ENCODE measurements at places on chromosomes 4 and X.

- DNase-seq, result no peak
Measured at GRCh38 chr4:14844061-14844460, 158.2 kb upstream of the CPEB2 start.

DNA sequence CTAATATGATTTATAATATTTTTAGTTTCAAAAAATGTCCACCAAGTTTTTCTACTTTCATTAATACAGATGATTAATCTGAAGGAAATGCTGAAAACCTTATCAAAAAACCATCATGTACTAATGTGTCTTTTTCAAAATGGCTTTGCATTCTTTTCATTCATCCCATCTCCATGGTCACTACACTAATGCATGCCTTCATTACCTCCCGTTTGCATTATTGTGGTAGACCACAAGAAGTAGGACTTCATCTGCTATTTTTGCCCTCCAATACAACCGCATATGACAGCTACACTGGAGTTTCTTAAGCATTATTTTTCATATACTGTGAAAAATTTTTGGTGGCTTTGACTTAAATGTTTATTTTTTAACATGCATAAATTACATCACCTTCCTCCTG, 37.9 kb upstream of the FSTL5 start:
- DNase-seq, result no peak

GRCh38 chrX:68461576-68461975, 28.3 kb upstream of the OPHN1 start:
- no peak for DNase-seq

- DNase-seq, result no peak
Measured at GRCh38 chr4:134465417-134465816, 263.8 kb upstream of the PABPC4L start.

- no peak for DNase-seq
Measured at GRCh38 chr4:114161809-114162208, 182.4 kb upstream of the ARSJ start.

DNA sequence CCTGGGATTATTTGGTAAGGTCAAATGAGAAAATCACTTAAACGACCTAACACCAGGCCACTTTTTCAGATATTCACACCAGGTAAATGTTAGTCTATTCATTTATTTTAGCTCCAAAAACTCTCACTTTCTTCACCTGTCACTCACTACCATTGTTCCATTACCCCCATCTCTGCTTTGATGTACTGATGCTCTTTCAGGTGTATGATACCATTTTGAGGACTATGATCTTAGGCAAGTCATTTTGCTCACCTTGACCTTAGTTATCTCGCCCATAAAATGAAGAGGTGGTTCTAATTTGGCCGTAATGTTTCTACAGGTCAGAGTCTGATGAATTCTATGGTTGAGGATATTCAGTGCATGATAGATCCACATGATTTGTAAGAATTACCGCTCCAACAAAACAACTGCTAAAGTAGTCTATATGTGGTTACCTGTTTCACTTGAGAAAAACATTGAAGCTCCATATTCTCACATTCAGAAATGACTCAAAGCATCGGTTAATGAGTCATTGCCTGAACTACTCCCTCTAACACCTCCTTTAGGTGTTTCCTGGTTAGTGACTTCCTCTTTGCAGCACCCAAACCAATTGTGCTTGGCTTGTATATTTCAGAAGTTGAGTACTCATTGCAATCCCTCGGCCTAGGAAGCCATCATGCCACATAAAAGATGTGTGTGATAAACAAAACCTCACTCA, 4.5 kb downstream of the DTHD1 start:
- no peak for DNase-seq

GRCh38 chr4:127870688-127871087, 10.0 kb upstream of the PLK4 start:
- DNase-seq, result no peak

DNA sequence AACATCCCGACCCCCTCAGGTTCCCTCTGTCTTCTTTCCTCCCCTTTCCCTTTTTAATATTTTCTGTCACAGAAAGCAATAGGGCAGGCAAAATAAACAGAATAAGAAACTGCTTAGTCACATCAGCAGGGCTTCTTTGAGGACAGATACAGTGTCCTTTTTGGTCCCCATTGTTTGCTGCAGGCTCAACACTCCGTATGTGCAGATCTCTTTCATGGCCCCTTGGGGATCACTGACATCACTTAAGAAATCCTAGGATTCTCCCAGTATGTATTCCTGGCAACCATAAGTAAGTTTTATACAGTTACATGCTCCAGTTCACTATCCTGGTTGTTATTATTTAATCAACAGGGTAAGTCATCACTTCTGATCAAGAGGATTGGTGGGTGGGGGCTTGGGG, 448.0 kb downstream of the NKX6-1 start:
- DNase-seq, result no peak

DNA sequence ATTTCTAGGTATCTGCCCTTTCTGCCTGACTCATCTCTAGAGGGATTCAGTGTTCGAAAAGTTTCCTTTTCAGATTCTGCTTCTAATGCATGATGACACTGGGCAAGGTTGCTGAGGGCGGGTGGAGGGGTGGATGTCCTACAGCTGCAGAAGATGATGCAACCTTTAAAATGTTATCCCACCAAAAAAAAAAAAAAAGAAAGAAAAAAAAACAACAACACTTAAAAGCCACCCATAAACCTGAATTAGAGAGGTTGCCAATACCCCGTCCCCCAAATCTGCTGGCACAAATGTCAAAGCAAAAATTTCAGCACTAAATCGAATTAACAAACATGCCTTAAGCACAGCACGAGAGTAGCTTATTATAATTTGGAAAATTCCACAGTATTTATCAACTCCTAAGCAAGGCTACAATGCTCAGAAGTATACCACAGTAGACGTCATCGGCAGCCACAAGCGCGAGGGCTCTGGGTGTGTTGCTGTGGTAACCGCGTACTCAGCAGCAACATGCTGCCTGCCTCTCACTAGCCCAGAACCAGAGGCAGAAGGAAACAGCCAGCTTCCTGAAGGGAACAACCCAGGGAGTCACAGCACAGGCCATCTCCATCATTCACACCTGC, 167.5 kb upstream of the MAP3K15 start:
- DNase-seq, result peak; percentile 3

DNA sequence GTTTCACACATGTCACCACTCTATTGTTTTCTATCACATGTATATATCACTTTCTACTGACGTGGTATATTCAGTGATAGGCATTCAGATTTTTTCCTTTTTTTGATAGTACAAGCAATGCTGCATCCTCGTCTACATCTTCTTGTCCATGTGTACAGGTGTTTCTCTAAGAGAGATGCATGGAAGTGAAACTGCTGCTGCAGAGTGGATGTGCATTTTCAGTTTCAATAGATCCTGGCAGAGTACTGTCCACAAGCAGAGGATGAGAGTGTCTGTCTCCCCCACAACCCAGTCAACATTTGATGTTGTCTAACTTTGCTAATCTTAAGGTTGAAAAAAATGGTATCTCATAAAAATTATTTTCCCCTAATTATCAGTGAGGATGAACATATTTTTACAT, 194.0 kb upstream of the CASK start:
- no peak for DNase-seq

- no peak for DNase-seq
Measured at GRCh38 chrX:32141841-32142240, 1069.5 kb downstream of the DMD start.

DNA sequence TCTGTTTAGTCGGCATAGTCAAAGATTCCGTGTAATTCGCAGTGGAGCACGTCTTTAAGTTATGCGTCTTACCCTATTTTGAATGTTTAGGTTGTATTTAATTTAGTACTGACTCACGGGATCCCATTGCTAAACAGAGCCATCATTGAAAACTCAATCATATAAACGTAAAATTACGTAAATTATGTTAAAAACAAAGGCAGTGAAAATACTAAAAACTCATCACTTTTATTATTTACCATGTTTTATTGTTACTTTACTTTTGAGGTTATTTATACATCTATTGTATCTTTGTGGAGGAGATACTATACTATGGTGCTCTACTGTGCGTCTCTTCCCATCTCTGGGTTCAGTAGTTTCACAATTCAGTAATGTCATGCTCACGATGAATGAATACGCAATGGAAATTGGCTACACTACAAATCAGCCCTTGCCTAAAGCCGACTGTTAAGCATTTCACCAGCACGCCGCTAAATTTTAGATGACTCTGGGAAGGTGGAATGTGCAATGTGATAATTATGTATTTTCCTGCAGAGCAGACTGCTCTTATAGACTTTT, 944 bp downstream of the FUNDC2 start:
- no peak for DNase-seq

DNA sequence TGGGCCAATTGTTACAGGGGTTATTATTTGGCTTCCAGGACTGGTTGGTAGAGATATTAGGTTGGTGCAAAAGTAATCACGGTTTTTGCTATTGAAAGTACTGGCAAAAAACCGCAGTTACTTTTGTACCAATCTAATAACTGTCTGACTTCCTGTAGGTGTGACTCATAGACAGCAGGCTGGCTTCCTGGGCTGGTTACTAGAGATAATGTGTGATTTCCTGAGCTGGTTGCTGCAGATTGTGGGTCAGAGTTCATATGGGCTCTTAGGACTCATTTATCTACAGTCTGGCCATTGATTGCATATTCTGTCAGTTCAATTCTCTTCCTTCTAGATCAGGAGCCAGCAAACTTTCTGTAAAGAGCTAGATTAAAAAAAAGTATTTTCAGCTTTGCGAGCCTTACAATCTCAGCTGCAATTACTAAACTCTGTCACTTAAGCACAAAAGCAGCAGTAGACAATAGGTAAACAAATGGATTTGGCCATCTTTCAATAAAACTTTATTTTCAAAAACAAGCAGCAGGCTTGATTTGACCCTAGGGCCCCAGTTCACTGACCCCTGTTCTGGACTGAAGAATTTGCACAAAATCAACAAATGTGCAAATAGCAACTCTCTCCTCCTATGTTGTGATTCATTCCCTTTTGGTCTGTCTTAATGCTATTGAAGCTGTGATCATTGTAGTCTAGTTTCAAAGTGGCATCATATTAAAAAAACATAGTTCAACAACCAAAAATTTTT, 50.8 kb upstream of the BOD1L1 start:
- no peak for DNase-seq

DNA sequence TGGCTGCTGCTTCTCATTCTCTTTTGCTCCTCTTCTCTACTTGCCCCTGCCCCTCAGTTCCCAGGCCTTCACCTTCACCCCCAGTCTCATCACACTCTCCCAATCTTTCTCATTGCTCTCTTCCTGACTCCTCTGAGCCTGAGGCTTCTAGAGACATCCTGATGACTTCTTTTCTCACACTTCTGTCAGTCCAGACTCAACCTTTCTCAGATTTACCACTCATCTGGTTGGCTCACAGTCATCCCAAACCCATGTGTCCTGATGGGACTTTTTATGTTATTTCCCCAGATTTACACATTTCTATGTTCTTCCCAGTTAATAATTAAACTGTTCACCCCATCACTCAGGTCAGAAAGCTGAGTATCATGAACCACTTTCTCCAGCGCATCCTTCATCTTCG, 68.0 kb downstream of the TMA16 start:
- DNase-seq, result no peak

GRCh38 chrX:16714504-16714903, 2.0 kb upstream of the CTPS2 start:
- DNase-seq, result no peak

DNA sequence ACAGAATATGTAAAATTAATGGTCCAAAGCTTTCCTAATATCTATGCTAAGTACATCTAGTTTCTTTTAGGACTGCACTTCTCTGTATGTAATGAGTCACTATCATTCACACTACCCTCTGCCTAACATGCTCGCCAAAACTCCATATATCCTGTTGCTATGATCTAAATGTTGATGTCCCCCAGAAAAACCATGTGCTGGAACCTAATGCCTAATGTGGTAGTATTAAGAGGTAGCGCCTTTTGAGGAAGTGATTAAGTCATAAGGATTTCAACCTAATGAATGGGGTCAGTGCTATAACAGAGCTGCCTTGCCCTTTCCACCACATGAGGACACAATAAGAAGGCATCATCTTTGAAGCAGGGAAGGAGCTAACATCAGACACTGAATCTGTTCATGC, 34.9 kb upstream of the NFKB1 start:
- no peak for DNase-seq

- DNase-seq, result no peak
Measured at GRCh38 chr4:17494258-17495190, 17.4 kb downstream of the QDPR start.

GRCh38 chr4:61129971-61130370, 70.2 kb upstream of the ADGRL3 start:
- DNase-seq, result no peak

DNA sequence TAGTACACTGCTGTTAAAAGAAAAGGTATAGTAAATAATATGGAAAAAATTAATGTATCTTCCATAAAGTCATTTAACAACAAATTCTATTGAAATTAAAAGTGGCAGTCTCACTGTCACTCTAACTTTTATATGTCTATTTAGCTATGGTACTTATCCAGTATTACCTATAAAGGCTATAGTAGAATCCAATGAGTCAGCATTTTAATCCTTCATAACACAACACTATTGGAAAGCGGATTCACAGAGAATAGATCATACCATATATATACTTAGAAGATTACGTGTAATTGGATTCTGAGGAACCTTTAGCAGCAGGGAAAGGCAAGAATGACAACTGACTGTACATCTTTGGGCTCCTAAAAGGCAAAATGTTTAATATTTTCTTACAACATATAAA, 1942.6 kb downstream of the PCDH7 start:
- no peak for DNase-seq

GRCh38 chr4:74531963-74532794, 87.2 kb downstream of the AREG start:
- DNase-seq, result peak; percentile 35

GRCh38 chr4:26322346-26322745, 1.5 kb downstream of the RBPJ start:
- DNase-seq, result no peak
